LoVo (cell line): ENCODE measurements at places on chromosomes 16 and 17.
A peak's percentile ranks its signal among the peaks of the same experiment; 100 is the strongest.

GRCh38 chr16:67372664-67373063 lies 20.6 kb downstream of the TPPP3 start:
- DNase-seq, result no peak

DNA sequence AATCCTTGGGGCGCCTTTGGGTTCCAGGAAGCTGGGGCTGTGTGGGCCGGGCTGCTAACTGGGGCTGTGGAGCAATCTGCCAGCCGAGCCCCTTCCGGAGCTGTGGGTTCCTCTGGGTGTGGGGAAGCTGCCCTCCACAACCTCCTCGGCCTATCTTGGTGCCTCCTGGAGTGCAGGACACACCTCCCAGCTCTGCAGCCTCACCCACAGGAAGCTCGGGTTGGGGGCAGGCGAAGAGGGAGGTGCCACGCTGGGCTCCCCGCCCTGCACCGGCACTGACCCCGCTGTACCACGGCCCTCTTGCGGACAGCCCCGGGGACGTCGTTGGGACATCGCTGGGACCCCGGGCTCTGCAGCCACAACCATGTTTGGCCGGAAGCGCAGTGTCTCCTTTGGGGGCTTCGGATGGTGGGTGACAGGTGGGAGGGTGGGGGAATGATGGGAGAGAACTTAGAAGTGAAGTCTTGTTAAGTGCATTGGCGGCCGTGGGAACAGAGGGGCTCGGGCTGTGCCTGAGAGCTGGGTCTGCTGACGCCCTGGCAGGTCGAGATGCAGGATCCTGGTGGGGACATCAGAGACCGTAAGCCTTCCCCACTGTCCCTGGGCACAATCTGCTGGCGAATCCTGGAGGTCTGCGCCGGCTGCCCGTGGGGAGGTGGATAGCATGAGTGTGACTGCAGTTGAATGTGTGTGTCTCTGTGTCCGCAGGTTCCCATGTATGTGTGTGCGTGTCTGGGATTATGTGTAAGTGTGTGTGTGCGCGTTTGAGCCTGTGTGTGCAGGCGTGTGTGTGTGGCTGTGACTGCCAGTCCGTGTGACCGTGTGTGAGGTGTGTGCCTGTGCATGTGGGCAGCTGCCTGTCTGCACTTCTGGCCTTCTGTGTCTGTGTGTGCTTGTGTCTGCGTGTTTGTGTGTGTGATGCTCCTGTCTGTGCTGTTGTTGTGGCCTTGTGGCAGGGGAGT lies at the start of gene RAP1GAP2:
RAP1GAP2 (plus strand) TSS at position 275 of the 962 bp plus-strand sequence; CDS start at position 365, 90 bp downstream.
- DNase-seq, result no peak

DNA sequence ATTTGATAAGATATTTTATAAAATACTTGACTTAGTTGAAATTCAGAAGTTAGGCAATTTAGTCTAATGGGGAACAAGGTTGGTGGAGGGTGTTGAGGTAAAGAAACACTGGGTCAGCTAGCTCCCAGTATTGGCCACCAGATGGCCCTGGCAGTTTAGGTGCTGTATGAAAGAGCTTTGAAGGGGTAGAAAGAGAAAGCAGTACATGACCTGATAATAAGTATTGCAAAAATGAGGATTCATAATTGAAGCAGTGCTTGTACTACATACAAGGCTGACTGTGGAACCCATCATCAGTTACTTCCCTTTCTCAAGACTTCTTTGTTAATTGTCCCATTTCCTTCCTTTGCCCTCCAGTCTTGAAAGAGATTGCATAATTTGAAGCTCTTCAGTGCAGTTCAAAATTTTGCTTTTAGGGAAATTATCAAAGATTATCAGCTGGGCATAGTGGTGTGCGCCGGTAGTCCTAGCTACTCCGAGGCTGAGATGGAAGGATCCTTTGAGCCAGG lies 29.4 kb downstream of the TANC2 start:
- peak; percentile 37 for DNase-seq

- DNase-seq, result no peak
Observed at GRCh38 chr16:17229766-17230165, 241.0 kb downstream of the XYLT1 start.

GRCh38 chr17:70716551-70716950 lies 547.2 kb downstream of the KCNJ2 start:
- DNase-seq, result no peak

DNA sequence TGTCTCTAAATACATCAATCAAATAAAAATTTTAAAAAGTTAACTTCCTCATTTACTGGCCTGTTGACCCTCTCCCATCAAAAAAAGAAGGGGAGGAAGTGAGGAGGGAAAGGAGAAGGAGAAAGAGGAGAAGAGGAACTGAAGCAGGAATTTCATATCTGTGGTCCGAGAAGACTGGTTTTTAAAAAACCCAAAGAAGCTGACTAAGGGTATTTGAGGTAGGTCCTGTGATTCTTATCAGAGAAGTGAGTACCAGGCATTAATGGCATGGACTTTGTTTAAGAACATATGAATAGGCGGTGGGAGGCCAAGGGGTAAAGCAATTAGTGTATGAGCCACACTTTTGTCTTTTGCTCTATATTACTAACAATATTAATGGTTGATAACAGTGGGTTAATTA lies 2.0 kb downstream of the SLC46A1 start:
- DNase-seq, result no peak

- DNase-seq, result no peak
Observed at GRCh38 chr17:32103476-32104113, 38.7 kb upstream of the RHOT1 start.

- DNase-seq, result no peak
Observed at GRCh38 chr17:19670908-19671307, 22.4 kb downstream of the ALDH3A2 start.

GRCh38 chr16:10077861-10078260 lies 104.4 kb downstream of the GRIN2A start:
- no peak for DNase-seq

DNA sequence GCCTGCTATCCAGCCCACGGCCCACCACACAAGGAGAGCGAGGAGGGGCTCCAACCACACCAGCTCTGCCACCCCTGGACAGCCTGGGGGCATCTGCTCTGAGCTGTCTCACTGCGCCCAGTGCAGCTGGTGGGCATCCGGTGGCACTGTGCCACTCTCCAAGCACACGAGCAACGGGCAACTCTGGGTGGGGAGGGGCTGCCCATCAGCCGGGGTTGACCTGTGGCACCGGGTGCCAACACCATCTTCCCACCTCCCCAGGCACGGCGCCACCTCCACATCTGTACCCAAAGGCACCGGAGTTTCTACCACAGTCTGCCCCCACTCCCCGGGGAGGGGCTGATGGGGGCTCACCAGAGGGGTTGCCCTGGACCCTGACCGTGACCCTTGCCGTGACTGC lies 241.8 kb downstream of the RBFOX3 start:
- no peak for DNase-seq

- DNase-seq, result no peak
Observed at GRCh38 chr16:53515811-53516210, 12.8 kb upstream of the AKTIP start.

DNA sequence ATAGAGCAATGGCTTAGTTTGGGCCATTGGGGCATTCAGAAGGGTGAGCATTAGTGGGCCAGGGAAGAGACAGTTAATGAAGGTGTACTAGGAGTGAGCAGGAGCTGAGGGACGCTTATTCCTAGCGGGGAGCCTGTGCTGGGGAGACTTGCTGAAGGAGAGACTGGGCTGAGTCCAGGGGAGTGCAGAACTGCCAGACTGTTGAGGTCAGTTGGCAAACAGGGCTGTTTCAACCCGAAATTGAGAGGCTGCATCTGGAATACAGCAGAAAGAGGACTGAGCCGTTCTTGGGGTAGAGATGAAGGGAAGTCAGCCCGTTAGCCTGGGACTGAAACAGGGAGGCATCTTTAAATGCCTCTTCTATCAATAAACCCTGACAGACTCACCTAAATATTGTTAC lies 33.2 kb downstream of the MAP2K6 start:
- no peak for DNase-seq

GRCh38 chr16:54268766-54269165 lies 17.8 kb downstream of the IRX3 start:
- DNase-seq, result no peak

DNA sequence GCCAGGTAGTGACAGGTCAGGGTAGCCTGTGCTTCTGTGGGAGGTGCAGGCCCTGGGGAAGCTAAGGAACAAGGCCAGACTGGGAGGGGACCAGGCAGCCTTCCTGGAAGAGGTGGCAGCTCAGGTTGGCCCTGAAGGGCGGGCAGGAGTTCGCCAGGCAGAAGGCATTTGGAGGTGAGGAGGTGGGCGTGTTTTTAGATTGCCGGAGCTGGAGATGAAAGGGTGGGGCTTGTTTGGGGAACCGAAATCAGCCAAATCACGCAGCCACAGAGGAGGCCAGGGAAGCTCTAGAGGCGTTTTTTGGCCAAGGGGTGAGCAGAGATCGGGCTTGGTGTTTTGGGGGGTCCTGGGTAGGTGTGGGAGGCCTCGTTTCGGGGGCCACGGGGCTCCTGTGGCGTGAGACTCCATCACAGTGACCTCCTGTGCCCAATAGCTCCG lies 7.6 kb downstream of the ADCY7 start:
- DNase-seq, result no peak

GRCh38 chr16:10421596-10421995 lies 35.7 kb downstream of the ATF7IP2 start:
- no peak for DNase-seq

DNA sequence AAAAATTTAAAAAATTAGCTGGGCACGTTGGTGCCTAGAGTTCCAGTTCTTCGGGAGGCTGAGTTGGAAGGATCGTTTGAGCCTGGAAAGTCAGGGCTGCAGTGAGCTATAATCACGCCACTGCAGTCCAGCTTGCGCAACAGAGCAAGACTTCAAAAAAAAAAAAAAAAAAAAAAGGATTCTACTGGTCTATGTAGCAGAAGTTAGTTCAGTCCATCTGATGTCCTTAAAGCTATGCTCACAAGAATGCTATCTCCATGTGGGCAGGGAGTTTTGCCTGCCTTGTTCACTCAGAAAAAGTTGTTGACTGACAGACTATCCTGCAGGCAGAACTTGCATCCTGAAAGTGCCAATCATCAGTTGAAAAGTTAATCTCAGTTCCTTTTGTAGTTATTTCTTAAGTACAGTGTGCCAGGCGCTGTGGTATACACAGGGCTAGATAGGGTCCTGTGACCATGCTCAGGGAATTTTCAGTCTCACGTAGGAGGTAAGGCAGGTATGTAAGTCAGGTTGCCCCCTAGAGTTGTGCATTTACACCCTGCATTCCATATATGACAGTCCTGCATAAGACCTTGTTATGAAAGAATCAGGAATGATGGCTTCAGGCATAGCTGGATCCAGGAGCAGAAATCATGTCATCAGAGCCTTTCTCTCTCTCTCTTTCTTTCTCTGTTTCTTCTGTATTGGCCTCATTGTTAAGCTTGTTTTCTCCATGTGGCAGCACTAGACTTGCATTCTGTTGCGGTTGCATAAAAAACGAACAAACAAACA lies 7.6 kb downstream of the SYT17 start:
- DNase-seq, result no peak

DNA sequence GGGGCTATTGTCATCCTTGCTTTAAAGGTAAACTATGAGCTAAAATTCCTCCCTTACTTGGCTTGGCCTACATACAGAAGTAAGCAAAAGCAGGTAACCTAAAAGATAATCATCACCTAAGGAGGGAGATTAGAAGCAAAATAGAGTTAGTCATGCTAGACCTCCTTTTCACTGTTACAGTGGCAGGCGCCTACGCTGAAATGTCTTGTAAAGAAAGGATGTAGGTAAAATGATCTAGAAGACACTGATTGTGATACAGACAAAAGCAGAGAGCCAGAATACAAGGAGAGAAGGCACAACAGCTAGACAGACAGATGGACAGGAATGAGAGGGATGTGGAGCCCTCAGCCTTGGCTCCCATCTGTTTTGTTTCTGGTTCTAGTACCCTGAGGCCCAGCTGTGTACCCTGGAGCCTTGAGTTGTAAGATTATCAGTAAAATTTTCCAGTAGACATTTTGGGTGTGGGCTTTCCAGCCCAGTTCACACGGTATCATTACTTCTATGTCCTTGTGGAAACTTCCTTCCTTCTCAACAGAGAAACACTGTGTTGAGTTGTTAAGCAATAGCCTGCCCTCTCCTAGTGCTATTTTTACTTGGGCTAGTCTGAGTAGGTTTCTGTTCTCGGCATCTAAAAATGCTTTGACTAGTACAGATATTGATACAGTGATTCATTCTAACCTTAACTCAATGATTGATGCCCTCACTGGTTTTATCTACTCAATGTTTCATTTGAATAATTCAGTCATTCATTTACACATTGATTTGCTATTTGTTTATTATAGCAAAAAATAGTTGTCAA lies 7.7 kb upstream of the C16orf78 start:
- no peak for DNase-seq

- DNase-seq, result no peak
Observed at GRCh38 chr17:4665027-4665426, 23.5 kb upstream of the ALOX15 start.

DNA sequence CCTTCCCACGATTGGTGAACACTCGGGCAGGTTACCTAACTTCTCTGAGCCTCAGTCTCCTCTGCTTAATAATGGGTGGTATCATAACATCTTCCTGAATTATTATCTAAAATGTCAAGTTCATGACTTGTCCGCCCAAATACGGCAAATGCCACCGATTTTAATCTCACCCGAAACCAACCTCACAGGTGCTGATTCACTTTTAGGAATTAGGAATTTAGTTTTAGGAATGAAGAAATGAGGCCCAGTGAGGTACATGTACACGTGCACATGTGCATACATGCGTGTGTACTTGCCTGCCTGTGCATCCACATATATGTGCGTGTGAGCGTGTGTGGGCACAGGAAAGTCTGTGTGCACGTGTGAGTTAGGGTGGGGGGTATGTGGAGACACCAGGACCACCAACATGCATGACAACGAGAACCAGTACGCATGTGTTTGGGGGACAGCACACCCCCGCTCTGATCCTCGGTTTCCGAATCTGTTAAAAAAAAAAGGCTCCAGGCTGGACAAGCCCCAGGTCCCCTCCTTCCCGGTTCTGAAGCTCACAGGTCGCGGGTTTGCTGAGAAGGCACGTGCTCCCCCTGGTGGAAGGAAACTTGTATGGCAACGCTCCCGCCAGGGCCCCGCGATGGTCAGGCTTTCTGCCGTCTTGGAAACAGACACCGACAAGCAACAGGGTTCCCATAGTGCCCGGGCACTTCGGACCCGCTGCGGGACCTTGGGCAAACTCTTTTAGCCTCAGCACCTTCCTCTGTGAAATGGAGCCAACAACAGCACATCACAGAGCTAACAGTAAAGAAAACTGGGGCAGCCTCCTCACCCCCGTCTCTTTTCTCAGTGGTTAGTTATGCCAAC lies 219.2 kb downstream of the RBFOX3 start:
- DNase-seq, result peak; percentile 74

- no peak for DNase-seq
Observed at GRCh38 chr17:79183293-79184158, 108.9 kb downstream of the ENGASE start.

- peak; percentile 43 for DNase-seq
Observed at GRCh38 chr17:79932451-79933306, 93.4 kb upstream of the CBX4 start.

- DNase-seq, result no peak
Observed at GRCh38 chr16:14196011-14196410, 124.9 kb downstream of the MRTFB start.

DNA sequence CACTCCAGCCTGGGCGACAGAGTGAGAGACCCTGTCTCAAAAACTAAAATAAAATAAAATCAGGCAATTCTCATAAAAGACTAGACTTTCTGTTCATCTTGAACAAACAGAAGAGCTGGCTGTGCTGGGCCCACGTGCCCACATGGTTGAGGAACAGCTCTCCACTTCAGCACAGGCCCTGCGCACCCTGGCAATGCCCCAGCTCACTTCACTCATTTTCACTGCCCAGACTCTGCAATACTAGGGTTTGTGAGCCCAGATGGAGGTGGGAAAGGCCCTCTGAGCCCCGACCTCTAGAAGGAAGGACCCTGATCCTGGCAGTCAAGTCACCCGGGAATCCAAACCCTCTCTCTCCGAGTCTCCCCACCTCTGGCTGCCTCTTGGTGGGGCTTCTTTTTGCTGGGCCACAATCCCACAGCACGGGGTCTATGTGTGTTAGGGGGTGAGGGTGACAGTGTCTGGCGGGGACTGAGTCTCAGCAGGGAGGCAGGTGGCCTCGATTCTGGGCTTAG lies 14.8 kb downstream of the MYLK3 start:
- DNase-seq, result no peak
